Right atrium auricular region (tissue), 2 donors: ENCODE measurements at places on chromosomes 3 and 15. TPM values are rescaled to one million over a fixed set of nuclear protein-coding genes. Genes with fewer than 3 reads are reported as not detected.

GRCh38 chr15:47620960-47621681 is 96.2 kb upstream of the SEMA6D start:
- no peak for DNase-seq

- no peak for DNase-seq
Measured at GRCh38 chr3:29561651-29562149, 280.8 kb downstream of the RBMS3 start.

SAXO2 gene
- total RNA-seq, result not detected

- no peak for DNase-seq
Measured at GRCh38 chr3:67715971-67716370, 61.6 kb upstream of the SUCLG2 start.

GRCh38 chr3:113103588-113103987 is 107.8 kb upstream of the BOC start:
- no peak for DNase-seq

DNA sequence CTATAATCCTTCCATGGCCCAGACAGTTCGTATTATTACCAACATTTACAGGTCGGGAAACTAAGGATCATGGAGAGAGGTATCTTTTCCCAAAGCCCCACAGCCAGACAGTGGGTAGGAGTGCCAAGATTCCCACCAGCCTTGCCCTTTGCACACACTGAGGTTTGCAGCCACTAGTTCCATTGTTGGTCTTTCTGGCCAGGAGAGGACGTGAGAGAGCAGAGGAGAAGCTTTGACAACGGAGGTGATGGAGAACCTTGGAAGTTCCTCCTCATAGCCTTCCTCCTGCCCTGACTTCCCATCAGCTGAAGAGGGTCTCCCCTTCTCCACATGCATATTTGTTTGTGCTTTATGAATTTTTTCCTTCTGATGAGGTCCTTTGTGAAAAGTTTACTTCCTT is 50.5 kb upstream of the PLCL2 start:
- no peak for DNase-seq

GRCh38 chr15:72503147-72503546 is 29.0 kb downstream of the ARIH1 start:
- no peak for DNase-seq

DNA sequence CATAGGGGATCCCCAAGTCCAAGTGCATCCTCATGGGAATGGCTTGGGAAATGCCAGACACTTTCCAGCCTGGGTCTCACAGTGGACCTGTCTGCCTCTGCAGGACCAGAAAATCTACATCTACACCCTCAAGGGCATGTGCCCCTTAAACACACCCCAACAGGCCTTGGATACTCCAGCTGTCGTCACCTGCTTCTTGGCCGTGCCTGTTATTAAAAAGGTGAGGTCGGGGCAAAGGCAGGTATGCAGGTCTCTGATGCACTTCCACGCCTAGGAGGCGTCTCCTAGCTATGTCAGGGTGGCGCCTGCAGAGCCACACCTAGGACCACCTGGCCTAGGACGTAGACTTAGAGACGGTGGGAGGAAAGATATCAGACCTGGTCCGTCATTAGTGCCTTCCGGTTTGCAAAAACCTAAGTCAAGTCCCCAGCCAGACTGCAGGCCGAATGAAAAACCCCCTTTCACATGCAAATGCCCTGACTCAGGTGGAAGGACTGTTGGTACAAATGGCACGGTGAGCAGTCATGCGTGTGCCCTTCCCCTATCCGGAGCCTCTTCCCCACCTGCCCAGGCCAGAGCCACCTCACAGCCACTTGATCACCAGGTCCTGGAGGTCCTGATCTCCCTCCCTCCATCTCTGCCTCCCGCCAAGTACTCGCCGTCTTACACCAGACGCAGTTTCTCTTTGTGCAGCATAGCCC is 143.5 kb downstream of the LRRK1 start:
- no peak for DNase-seq

BSN gene
- total RNA-seq, result 0.41 TPM

EPHA6 gene
- 0.35 TPM for total RNA-seq

SNURF gene
- 15.4 TPM for total RNA-seq

DNA sequence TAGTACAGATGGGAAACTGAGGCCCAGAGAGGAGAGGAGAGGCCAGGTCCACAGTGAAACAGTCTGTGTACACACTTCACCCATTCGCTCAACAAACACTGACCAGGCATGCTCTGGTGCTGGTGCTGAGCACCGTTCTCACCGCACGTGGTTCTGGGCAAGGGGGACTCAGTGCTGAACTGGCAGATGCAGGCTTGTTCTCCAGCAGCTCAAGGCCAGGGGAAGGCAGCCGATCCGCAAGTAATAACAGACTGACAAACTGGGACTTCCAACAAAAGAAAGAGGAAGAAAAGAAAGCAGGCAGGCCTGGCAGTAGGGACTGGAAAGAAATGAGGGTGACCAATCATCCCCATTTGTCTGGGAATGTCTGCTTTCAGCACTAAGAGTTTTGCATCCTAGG is 25.6 kb upstream of the LINGO1 start:
- no peak for DNase-seq

- DNase-seq, result no peak
Measured at GRCh38 chr3:121836481-121836880, 1.5 kb downstream of the EAF2 start.

GRCh38 chr3:87614998-87615397 is 338.6 kb upstream of the POU1F1 start:
- DNase-seq, result no peak

- no peak for DNase-seq
Measured at GRCh38 chr3:132047209-132047608, 12.4 kb upstream of the CPNE4 start.

SOX14 gene
- total RNA-seq, result not detected

- no peak for DNase-seq
Measured at GRCh38 chr15:66240240-66240794, 13.2 kb downstream of the MEGF11 start.

ACTC1 gene
- 10,302 TPM for total RNA-seq

GRCh38 chr3:50853936-50854335 is 179.2 kb downstream of the DOCK3 start:
- no peak for DNase-seq

DNA sequence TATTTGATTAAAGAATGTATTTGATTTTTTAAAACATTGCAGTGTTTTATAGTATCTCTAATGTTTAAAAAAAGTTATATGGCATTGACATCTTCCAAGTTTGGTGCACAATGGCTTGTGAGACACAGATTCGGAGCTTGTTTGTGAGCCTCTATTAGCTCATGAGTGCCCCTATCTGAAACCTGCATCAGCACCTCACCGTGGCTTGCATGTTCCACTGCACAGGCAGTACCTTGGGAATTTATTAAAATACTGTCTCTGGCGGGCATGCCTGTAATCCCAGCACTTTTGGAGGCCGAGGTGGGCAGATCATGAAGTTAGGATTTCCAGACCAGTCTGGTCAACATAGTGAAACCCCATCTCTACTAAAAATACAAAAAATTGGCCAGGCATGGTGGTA is 6.8 kb upstream of the RTP2 start:
- DNase-seq, result no peak

DNA sequence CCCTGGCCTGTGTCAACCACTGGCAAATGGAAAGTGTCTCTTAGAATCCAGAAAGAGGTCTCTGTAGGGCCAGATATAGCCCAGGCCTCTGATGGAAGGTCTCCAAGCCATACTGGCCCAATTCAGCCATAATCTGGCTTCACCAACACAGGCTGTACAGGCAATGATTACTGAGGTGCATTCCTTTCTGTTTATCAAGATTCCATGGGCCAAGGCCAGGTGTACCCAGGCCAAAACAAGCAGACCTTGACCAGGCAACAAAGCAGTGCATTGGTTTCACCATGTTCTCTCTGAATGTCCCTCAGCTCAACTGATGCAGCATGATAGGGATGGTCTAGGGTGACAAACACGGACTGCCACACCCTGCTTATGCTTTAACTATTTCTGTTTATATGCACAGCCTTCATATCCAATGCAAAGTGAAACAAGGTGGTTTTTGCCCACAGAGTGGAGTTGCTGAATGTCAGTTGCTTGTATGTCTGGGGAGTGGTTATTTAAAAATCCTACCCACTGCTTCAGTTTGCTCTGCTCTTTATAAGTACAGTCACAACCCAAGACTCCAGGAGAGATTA is 25.2 kb downstream of the CCNL1 start:
- no peak for DNase-seq

GRCh38 chr3:114887806-114888205 is 259.3 kb downstream of the ZBTB20 start:
- DNase-seq, result no peak

- DNase-seq, result no peak
Measured at GRCh38 chr15:92454555-92455105, 60.9 kb downstream of the ST8SIA2 start.

DNA sequence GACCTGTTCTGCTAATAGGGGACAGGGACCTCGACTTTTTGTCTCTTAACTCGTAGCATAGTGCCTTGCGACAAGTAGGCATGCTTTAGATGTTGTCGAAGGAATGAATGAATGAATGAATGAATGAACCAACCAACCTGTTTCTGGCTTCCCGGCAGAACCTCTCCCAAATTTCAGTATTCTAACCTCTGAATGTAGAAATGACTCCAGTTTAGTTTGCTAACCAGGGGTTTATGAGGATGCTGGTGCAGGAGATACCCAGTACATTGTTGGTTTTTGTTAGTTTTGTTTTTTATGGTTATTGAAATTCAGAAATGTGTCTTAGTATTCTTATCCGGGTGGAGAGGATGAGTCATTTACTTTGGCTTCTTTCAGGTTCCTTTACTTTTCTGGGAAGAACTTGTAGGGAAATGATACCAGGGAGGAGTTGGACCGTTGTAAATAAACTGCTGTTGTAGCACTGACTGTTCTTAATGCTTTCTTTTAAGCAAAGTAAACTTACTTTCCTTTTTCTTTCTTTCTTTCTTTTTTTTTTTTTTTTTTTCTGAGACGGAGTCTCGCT is 29.6 kb upstream of the EHHADH start:
- no peak for DNase-seq

- no peak for DNase-seq
Measured at GRCh38 chr3:35832140-35832571, 192.8 kb downstream of the ARPP21 start.

DNA sequence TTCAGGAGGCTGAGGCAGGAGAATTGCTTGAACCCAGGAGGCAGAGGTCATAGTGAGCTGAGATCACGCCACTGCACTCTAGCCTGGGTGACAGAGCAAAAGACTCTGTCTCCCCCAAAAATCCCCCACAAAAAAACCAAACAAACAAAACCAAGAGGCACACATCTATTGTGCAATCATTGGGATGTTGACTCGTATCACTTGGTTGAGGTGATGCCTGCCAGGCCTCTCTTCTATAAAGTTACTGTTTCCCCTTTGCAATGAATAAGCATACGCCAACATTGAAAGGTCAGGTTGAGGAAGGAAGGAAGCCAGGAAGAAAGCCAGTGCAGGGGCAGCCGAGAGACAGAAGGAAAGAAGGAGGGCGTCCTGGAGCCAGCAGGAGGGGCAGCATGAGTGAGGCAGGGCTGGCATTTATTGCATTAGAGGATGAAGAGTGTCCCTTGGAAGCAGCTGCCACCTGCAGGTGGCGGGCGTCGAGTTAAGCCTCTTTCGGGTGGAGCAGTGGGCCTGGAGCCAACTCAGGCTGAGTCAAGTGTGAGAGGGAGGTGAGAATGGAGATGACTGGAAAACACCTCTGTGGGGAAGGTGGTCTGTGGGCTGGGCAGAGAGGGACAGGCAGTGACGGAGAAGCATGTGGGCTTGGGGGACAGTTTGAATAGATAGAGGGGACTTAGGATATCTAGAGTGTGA is 8.3 kb upstream of the CSPG4 start:
- no peak for DNase-seq

DNA sequence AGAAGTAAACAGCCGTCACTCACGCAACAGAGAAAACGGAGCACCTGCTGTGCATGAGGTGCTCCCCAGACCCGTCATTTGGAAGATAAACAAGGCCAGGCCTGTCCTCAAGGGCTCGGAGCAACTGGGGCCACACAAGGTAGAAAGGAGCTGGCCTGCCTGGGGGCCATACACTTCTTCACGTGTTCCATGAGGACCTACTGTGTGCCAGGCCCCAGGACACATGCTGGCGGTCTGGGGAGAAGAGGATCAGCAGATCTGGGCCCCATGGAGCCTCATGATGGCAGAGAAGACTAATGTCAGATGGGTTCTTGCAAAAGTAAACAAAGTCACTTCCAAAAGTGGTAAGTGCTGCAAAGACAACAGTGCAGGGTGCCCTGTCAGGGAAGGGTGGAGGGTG is 14.3 kb downstream of the WNT7A start:
- DNase-seq, result no peak

GRCh38 chr3:127614928-127615589 is 13.9 kb upstream of the PODXL2 start:
- no peak for DNase-seq

P3H2 gene
- total RNA-seq, result 5.1 TPM

DNA sequence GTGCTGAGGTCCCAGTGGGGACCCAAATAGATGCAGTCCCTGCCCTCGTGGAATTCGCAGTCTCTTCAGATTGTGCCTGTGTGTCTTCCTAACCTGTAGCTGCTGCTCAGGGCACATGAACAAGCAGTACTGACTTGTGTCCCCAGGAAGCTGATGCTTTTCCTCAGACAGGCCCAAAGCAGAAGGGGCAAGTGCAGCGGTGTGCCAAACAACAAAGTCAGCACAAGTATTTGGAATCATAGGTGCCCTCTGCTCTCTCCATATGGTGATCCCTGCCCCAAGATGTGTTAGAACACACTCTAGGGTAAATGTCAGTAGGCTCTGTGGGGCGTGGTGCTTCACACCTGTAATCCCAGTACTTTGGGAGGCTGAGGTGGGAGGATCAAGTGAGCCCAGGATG is 21.9 kb downstream of the BHLHE40 start:
- DNase-seq, result no peak

DNA sequence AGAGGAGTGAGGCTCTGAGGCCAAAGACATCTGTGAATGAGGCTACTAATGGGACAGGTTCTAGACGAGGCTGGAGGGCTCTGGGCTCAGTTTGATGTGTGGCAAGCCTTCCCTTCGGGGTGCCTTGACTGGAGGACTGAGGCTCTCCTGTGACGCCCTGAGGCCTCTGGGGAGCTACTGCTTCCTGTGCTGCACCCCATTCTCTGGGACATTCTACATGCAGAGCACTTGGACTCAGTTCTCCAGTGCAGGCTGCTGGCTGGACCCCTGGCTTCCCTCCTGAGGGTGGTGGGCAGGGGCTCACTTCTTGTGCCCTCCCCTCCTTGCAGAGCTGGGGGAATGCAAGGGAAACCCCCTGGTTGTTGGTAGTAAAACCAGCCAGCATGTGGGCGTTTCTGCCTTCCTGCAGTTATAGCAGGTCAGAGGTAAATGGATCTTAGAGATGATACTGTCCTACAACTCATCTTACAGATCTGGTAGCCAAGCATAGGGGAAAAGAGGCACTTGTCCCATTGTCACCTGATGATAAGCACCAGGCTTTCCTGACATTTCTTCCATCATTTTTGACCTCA is 133.3 kb downstream of the CHDH start:
- no peak for DNase-seq

SLITRK3 gene
- total RNA-seq, result 0.19 TPM

DNA sequence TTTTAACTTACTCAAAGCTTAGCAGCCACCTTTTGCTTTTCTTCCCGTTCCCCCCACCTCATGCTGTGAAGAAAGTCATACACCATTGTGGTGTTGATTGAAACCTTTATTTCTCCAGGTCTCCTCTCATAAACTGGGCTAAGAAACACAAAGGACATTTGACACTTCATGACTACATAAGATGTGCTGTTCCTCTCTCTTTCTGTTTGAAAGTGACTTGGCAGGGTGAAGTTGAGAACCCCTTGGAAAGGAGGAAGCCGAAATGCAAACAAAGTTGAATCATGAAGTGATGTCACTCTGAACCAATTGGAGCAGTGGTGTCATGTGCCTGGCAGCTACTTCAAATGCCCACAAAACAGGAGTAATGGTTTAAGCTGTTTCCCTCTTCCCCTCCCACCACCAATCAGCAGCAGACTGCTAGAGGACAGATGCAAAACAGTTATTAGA is 174.7 kb downstream of the IGF1R start:
- DNase-seq, result no peak

NOX5 gene
- 0.19 TPM for total RNA-seq

SPATA12 gene
- total RNA-seq, result not detected

STX19 gene
- total RNA-seq, result not detected
